ENCODE measurements at places on chromosomes 1 and 21.
A peak's percentile ranks its signal among the peaks of the same experiment; 100 is the strongest.

DNA sequence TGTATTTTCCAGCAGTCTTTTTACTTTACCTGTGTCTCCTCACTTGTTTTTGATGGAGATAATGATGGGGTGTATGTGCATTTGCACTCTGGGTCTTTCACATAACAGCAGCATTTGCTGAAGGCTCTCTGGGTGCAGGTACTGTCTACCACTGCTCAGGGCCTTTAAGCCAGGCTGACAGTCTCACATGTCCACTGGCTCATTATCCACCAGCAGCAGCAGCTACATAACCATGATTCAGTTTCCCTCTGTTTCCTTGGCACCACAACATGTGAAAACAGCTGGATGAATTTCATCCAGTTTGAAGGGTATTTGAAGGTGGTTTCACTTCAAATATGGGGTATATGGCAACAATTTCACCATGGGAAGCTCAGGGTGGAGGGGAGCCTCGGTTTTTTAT lies 41.2 kb upstream of the ROR1 start:
- DNase-seq, result no peak

DNA sequence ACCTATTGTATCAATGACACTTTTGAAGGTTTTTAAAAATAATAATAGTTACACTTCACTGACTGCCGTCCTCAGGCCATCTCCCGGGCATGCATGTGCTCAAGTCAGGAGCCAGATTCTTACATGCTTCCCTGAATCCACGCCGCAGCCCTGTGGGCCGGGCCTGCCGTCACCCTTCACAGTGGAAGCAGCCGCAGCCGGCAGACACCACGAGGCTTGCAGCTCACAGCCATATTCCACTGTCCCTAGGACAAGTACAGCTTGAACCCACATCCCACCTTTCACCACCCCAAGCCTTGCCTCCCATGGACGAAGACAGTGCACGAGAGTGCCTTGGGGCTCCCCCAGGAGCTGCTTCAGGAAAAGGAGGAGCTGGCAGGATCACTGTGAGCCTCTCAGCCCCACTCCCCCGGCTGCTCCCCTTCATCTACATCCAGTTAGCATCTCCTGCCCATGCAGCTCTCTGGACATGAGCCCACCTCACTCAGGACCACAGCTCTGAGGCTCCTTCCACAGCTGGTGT lies 77.2 kb downstream of the POFUT2 start:
- DNase-seq, result no peak

DNA sequence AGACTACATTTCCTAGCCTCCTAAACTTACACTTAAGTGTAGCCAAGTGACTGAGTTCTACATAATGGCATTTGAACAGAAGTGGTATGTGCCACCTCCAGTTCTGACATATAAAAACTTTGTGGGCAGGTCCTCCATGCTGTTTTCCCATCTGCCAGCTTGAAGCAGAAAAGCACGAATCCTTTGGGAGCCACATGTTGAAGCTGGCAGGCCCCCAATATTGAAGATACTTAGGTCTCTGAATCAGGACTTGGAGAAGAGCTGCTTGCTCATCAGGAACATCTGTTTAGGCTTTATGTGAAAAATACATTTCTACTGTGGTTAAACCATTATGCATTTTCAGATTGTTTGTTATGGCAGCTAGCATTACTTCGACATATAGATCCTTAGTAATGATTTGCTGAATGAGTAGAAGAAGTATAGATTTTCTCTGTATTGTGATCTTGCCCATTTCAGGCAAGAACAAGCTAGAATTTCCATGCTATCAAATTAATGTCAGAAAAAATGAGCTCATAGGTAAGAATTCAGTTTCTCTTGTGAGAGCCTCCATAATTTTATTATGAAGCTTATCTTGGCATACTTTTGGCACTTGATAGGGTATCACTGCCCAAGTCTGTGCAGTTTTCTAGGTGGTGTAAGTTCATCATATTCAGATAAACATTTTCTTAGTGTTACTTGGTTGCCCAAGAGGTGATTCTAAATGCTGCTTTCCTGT lies 68.4 kb downstream of the GDAP2 start:
- DNase-seq, result no peak

DNA sequence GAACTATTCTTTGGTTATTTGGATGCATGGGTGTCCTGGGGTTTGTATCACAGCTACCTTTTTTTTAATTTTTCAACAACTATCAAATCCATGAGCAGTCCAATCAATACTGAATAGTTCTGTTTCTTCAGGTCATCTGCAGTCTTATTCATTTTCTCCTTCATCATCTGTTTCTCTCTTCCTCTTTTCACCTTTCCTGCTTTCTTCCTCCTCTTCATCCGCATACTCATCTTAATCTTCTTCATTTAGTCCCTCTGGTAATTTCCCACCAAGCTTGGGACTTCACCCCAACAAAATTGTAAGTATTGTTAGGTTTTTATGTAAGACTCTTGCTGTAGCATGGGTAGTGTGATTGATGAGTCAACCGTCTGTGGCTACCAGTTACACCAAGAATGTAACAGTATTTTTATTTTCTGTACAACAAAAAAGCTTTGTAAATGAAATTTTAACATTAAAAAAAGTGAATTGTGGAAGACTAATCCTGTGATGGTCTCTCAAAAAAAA lies 184.1 kb upstream of the RNPC3 start:
- DNase-seq, result no peak

DNA sequence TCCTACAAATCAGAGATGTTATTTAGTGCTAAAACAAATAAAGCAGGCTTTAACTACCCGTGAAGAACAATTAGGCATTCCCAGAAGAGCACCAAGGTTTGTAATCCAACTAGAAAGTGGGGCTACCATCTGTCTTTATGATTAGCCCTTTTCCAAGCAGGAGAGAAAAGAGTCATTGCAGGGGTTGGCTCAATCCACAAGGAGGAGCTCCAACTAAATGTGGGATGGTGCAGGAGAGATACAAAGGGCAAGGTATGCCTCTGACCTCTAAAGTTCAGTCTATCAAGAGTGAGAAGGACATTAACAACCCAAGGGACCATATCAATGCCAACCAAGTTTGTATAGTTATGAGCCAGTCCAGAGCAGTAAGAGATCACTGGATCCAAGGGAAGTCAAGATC lies 382.7 kb upstream of the DUSP10 start:
- no peak for DNase-seq

DNA sequence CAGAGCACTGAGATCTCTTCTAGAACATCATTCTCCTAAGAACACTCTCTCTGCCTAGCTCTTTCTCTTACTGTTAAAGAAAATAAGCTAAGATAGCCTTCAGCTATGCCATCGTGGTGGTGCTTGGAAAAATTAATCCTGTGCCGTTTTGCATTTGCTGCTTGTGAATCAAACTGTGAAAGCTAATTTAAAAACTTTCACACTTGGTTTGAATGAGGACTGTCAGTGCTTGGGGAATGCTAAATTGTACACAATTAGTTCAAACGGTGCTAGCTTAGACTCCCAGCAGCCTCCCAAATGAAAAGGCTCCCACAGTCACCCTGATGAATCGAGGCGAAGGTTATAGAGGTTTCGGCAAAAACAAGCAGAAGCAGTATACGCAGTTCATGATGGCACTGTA lies 79.6 kb downstream of the DAB1 start:
- no peak for DNase-seq

- DNase-seq, result no peak
Measured at GRCh38 chr1:87089070-87089736, 174.8 kb downstream of the HS2ST1 start.

DNA sequence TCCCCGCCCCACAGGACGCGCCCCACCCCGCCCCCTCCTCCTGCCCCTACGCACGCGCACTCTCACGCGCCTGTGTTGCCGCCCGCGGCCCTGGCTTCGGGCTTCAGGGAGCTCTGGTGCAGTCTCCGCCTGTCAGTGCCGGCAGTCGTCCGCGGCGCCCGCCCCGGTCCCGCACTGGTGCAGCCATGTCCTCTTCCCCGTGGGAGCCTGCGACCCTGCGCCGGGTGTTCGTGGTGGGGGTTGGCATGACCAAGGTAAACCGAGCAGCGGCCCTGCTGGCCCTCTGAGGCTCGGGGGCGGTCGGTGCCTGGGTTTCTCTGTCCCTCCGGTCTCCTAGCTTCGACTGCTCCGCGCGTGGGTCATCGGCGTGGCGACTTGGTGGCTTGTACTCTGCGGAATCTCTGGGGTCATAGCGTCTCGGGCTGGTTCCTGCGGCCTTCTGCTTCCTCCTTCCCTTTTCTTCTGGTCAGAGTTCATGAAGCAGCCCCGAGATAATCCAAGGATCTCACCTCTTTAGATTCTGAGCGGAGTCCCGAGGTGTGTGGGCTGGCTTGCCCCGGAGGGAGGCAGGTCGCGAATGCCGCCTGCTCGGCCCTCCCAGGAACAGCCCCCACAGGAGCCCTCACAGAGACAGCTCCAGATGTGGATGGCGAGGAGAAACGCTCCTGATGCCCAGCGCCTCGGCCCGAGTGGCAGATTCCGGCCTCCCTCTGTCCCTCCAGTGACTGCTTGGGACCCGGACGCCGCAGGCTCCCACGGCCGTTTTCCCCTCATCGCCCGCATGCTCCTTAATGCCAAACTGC lies at the start of gene SCP2:
Gene SCP2 (plus strand): TSS at position 65 of the 803 bp plus-strand sequence. CDS start 121 bp downstream, at position 186.
- DNase-seq, result peak; percentile 93

DNA sequence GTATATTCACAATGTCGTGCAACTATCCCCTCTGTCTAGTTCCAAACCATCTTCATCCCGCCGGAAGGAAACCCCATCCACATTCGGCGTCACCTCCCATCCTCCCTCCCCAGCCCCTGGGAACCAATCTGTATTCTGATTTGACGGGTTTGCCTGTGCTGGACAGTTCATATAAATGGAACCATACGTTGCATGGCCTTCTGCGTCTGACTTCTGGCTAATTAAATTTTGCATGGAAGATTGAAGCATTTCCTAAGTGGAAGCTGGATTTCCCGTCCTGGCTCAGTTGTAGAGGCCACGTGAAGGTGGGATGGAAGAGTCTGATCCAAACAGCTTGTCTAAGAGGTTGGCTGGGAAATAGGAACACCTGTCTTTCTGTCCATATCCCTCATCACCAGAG lies 14.6 kb downstream of the SPSB1 start:
- no peak for DNase-seq

DNA sequence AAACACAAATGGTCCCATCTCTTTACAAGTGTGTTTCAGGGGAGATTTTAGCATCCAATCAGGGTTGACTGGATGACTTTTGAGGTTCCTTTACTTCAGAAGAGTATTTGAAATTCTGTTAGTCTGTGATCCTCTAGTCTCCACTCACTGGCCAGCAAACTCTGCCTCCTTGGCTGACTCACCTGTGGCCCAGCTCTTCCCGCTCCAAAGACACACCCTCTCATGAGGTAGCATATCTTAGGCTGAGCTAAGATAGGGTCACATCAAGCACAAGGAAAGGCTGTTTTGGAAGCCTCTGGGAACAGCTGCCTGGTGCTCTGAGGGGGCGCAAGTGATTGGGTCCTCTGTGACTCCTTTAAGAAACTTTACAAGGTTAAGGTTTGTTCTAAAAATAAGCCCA lies 102.3 kb upstream of the FGGY start:
- DNase-seq, result no peak

DNA sequence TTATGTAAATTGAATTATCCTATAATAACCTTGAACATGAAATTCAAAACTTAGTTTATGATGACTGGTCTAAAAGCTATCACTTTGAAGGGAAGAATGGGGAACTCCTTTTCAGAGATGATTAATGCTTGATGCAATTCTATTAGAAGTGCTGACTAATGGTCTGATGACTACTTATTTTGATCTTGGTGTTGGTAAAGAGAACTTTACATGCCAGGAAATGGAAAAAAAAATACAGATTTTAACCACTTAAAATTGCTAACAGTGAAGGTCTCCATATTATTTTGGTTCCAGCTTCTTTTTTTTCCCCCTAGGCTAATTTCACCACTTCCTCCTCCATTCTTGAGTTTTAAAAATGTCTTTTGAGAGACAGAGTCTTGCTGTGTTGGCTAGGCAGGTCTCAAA lies 22.9 kb downstream of the S1PR1 start:
- DNase-seq, result no peak

All from Peyer's patch (tissue), 4 donors.